Left lung (tissue), 14 donors: ENCODE measurements at places on chromosomes 13 and 19. TPM values are rescaled to one million over a fixed set of nuclear protein-coding genes. Genes with fewer than 3 reads are reported as not detected.

DNA sequence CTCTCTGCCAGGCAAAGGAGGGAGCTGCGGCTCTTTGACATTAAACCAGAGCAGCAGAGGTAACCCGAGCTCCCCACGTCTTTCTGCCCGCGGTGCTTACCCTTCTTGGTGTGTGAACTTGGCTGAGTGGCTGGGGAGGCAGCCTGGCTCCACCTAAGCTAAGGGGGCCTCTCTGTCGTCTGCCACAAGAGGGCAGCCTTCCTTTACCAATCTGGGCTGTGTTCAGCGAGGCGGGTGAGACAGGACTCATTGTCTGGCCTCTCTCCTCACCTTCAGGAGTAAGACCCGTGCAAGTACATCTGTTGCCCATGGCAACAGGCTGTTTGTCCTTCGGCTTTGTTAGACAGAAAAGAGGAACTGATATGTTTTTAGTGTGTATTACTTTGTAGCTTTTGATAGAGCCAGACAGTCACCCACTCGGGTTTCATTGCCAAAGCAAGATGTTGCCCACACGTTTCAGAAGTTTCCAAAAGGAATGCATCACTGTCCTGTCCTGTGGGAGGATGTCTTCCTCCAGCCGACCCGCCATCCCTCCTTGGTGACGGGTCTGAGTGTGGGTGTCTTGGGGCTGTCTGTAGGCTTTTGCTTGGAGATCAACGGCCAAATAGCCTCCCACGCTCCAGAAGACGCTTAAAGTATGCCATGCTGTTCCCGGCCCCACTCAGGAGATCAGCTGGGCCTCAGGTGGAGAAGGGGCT, 4.6 kb downstream of the POP4 start:
- peak; percentile 44 for DNase-seq

DNA sequence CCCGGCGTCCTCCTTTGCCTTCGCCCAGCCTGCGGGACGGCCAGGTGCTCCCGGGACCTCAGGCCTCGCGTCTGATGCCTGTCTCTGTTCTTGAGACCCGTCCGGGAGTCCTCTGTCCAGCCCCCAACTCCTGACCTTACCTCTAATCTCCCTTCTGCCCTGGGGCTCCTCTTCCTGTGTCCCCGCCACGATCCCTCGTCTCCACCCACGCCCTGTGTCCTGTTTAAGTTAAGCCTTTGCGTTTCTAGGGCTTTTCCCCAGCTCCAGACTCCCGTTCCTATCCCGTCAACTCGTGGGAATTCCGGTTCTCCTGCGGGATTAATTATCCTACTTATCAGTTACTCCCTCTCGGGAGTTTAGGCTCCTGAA, 686 bp downstream of the LENG8 start:
- no peak for DNase-seq

DNA sequence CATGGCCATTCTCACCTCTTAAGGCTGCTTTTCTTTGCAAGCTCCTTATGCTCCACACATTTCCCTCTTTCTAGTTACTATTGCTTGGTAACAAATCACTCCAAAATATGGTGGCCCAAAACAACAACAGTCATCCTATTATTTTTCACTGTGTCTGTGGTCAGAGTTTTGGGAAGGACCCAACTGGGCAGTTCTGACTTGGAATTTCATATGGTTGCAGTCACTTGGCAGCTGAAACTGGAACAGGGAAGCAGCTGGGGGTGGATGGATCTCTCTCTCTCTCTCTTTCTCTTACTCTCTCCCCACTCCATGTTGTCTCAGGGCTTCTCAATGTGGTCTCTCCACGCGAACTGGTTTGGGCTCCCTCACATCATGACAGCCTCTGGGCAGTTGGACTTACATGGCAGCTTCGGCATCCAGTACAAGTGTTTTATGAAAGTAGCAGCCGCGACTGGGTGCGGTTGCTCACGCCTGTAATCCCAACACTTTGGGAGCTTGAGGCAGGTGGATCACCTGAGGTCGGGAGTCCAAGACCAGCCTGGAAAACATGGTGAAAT, 39.6 kb downstream of the NUMBL start:
- DNase-seq, result no peak

DNA sequence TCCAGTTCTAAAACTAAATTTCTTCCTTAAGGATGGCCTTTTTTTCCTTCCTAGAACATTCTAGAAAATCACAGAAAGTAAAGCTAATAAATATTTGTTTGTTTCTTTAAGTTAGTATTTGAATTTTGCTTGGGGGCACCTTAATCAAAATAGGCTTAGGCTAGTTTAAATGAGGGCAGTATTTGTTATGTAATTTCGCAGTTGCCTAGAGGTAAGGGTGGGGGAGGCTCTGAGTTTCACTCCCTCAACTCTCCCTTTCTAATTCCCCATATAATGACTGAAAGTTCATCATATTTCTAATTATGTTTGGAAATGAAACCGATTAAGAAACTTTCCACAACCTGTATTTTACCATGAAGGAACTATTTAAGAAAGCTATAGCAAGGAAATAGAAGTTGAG, 40.6 kb downstream of the PCDH17 start:
- DNase-seq, result no peak

- DNase-seq, result no peak
Observed at GRCh38 chr19:8163759-8164158, 14.4 kb upstream of the FBN3 start.

DNA sequence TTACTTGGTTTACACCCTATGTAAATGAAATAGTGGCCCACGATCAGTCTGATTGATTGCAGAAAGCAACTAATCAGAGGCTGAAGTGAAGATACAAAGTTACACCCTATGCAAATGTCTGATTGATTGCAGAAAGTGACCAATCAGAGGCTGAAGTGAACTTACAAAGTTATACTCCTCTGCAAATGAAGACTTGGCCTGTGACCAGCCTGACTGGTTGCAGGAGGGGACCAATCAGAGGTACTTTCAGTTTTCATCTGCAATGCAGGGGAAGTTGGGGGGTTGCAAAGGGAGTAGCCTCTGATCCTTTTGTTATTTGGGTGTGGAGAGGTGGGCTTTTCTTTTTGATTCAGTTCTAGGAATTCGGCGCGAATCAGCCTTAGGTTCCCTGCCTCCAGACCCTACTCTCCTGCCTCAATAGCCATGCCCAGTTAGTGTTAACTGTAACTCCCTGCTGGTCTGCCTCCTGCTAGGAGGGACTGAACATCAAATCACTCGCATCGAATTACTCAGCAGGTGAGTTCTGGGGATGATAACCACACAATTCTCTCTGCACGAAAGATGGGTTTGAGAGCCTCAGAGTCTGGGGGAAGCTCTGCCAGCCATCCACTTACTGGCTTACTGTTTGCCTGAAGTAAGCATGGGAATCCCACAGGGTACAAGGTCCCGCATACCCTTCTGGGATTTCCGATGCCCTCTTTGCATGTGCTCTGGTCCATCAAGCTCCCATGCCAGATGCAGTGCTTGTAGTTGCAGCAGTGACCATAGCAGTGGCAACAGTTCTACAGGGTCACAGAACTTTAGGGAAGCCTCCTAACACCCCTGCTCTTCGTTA, 7.5 kb downstream of the ARL11 start:
- DNase-seq, result no peak

SBK3 gene
- polyA plus RNA-seq, result 1.7 TPM

CCL25 gene
- 0.23 TPM for polyA plus RNA-seq
